SK-N-SH (cell line): ENCODE measurements at places on chromosomes 13 and 19.

DNA sequence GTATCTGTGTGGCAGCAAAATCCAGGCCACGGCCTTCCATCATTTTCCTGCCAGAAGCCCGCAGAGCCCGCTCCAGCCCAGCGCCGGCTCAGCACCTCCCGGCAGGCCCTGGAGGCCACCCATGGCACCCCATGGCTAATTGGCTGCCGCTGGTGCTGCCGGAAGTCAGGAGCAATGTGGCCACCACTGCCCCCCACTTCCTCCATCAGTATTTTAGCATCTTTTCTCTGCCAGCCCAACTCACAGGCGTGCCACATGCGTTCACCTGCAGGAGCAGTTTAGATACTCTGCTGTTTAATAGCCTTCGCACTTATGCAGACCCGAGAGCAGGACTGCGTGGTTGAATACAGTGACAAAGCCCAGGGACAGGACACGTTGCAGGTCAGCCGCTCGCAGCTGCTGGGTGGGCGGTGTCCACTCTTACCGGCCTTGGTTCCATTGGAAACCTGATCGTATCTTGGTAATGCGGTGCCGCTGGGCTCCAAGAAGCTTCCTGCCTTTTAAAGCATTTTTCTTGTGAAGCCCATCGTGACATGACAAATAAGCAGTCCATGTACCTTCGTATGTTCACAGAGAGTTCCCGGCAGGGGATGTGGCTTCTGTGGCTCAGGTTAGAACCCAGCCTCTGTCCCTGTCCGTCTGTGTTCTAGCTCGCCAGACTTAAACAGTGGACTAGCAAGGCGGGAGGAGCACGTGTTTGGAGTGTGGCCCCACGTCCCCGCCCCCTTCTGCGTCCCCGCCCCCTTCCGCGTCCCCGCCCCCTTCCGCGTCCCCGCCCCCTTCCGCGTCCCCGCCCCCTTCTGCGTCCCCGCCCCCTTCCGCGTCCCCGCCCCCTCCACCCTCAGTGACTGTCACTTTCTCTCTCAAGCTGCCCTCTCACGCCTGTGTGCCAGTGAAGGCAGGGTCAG is 162.0 kb upstream of the SOX1 start:
- no peaks in the 10 kb centered on the region for H3K36me3 ChIP-seq
- H3K27ac ChIP-seq = no peak overlapping the region
- no peak for DNase-seq
- no peaks in the 10 kb centered on the region for H3K4me1 ChIP-seq

GRCh38 chr13:44386913-44387556 is 13.4 kb downstream of the SERP2 start:
- H3K27me3 ChIP-seq = no peaks in the 10 kb centered on the region
- peaks cover 8% of the 10 kb centered on the region; the same call in 1 of the 2 replicates for H3K36me3 ChIP-seq
- no peak overlapping the region for H3K4me3 ChIP-seq
- no peak for DNase-seq
- H3K27ac ChIP-seq = no peak overlapping the region

- H3K27ac ChIP-seq = no peak overlapping the region
- no peak for DNase-seq
- H3K4me1 ChIP-seq = no peaks in the 10 kb centered on the region
- H3K4me3 ChIP-seq = no peak overlapping the region
- H3K27me3 ChIP-seq = no peaks in the 10 kb centered on the region
These were observed 88.4 kb upstream of the PCDH8 start for GRCh38 chr13:52936806-52937205.

GRCh38 chr19:2491130-2491801 is 15.3 kb downstream of the GADD45B start:
- DNase-seq = no peak
- H3K4me3 ChIP-seq = no peak overlapping the region
- H3K4me1 ChIP-seq = peaks cover 18% of the 10 kb centered on the region; the same call in 1 of the 2 replicates
- H3K27me3 ChIP-seq = no peaks in the 10 kb centered on the region

GRCh38 chr19:6602729-6603114 is 11.8 kb upstream of the CD70 start:
- no peaks in the 10 kb centered on the region for H3K36me3 ChIP-seq
- DNase-seq = no peak
- H3K4me1 ChIP-seq = no peaks in the 10 kb centered on the region
- peaks cover 17% of the 10 kb centered on the region; the same call in 1 of the 2 replicates for H3K27me3 ChIP-seq

DNA sequence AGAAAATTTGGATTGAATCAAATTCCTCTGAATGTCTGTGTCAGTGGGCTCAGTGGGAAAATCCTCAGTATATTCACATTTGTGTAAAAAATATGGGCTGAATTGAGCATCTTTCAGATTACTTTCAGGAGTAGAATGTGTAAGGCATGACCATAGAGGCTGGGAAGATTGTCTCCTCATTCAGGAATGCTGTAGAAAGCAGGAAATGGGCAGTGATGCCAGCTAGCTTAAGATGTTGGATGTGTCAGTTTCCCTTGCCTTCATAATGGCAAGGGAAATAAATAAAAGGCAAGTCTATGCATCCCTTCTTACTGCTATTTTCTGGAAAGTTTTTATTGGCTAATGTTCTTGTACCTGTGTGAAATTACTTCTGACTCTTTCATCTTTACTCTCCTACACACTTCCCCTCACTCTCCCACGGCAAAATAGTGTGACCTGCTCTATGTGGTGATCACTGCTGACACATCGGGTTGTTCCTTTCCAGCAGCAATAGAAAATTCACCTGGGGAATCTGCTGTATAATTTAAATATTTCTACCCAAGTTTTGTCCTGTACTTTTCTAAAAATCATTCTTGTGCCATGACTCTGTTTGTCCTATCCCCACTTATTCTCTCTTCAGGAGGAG is 103.2 kb downstream of the LMO7 start:
- no peaks in the 10 kb centered on the region for H3K27me3 ChIP-seq
- no peaks in the 10 kb centered on the region; the same call in 1 of the 2 replicates for H3K36me3 ChIP-seq
- DNase-seq = no peak
- H3K4me3 ChIP-seq = no peak overlapping the region
- no peak overlapping the region for H3K27ac ChIP-seq

GRCh38 chr13:82214341-82214740 is 1667.9 kb downstream of the SLITRK1 start:
- DNase-seq = no peak
- no peaks in the 10 kb centered on the region for H3K4me1 ChIP-seq
- H3K4me3 ChIP-seq = no peak overlapping the region
- H3K27me3 ChIP-seq = no peaks in the 10 kb centered on the region

GRCh38 chr19:53076984-53077383 is 26.2 kb downstream of the ZNF160 start:
- H3K27me3 ChIP-seq = no peaks in the 10 kb centered on the region
- no peaks in the 10 kb centered on the region for H3K4me1 ChIP-seq
- H3K36me3 ChIP-seq = peaks cover 80% of the 10 kb centered on the region
- peak; percentile 72 for DNase-seq
- H3K27ac ChIP-seq = no peak overlapping the region
- H3K4me3 ChIP-seq = no peak overlapping the region; the same call in 1 of the 2 replicates

- DNase-seq = peak; percentile 57
- H3K27me3 ChIP-seq = no peaks in the 10 kb centered on the region
- H3K36me3 ChIP-seq = peaks cover 36% of the 10 kb centered on the region
- H3K4me3 ChIP-seq = peak overlapping the region; percentile 96
- H3K27ac ChIP-seq = peak overlapping the region; percentile 86
- H3K4me1 ChIP-seq = peaks cover 9% of the 10 kb centered on the region; the same call in 1 of the 2 replicates
These were observed 507 bp downstream of the ALG5 start for GRCh38 chr13:36998624-36999041.

DNA sequence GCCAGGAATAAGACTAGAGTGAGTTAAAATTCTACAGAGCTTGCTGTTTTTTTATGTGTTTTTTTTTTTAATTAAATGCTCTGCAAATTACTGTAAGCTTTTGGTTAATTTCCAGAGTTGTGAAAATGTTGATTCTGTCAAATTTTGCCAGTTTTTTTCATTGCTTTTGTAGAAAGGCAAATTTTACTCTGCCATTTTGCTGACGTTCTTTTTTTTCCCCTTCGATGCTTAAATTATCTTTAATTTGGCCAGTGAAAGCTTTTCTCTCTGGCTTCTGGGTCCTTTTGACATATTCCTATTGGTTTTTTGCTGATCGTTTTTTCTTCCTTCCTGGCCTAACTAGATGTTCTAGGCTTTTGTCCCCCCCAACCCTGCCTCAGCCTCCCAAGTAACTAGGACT is 23.8 kb upstream of the EVI5L start:
- no peaks in the 10 kb centered on the region for H3K4me1 ChIP-seq
- peaks cover 52% of the 10 kb centered on the region for H3K27me3 ChIP-seq
- H3K36me3 ChIP-seq = no peaks in the 10 kb centered on the region
- DNase-seq = no peak
- H3K4me3 ChIP-seq = no peak overlapping the region

GRCh38 chr13:43865892-43866291 is 13.6 kb downstream of the CCDC122 start:
- H3K27me3 ChIP-seq = no peaks in the 10 kb centered on the region
- H3K36me3 ChIP-seq = peaks cover 47% of the 10 kb centered on the region
- no peak for DNase-seq

DNA sequence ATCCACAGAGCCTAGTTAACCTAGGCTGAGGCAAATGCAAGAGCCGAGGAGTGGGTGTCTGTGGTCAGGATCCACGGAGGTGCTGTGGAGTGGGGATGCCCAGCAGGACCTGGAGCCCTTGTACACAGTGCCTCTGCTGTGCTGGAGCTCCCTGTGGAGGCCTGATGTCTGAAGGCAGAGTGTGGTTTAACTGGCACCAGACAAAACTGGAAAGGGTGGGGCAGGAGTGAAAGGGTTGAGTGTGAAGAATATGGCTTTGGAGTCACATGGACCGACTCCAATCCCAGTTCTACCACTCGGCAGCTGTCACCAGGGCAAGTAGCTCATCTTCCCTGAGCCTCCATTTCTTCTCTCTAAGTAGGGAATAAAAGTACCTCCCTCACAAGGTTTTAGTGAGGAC is 60.3 kb upstream of the GPR12 start:
- H3K4me3 ChIP-seq = no peak overlapping the region
- no peak for DNase-seq
- H3K36me3 ChIP-seq = no peaks in the 10 kb centered on the region

DNA sequence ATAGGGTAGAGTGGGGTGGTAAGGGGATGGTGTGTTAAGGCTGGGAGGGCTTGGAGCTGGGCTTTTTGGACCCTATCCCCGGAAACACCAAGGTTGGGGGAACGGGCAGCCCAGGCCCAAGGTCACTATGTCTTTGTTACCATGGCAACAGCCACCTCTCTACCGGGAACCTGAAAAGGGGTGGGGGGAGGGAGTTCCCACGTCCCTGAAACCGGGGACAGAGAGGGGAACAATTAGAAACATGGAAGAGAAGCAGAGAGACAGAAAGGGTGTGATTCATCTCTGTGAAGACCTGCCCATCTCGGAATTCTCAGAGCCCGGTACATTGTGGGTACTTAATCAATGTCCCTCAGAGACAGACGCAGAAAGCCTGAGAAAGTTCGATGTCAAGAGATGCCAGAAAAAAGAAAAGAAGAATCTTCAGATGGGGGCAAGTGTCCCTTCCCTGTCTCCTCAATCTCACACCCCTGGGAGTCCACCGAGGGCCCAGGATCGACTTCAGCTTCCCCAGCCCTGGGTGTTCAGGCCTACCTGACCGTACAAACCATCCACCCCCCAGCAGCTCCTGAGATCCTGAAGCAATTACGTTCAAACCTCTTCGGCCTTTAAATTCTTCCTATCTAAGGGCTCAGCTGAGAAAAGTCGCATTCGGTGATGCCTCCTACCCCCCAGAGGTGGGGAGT is 6.8 kb upstream of the LRFN1 start:
- DNase-seq = no peak
- H3K27ac ChIP-seq = no peak overlapping the region
- no peaks in the 10 kb centered on the region for H3K4me1 ChIP-seq
- no peaks in the 10 kb centered on the region for H3K27me3 ChIP-seq
- no peaks in the 10 kb centered on the region for H3K36me3 ChIP-seq

GRCh38 chr13:111413407-111414187 is 93.2 kb downstream of the TEX29 start:
- no peak for DNase-seq
- no peaks in the 10 kb centered on the region for H3K36me3 ChIP-seq
- H3K4me3 ChIP-seq = no peak overlapping the region
- H3K4me1 ChIP-seq = no peaks in the 10 kb centered on the region
- peaks cover 79% of the 10 kb centered on the region for H3K27me3 ChIP-seq

- no peaks in the 10 kb centered on the region for H3K36me3 ChIP-seq
- peak within 1 kb of the TSS; percentile 91 for H3K4me3 ChIP-seq
- H3K4me1 ChIP-seq = 0 out of 2 replicates have a peak, but pooled peaks cover 4% of the 10 kb centered on the region
- H3K27me3 ChIP-seq = no peaks in the 10 kb centered on the region
- peak; percentile 98 for DNase-seq
- H3K27ac ChIP-seq = peak within 1 kb of the TSS; percentile 90
These were observed at the start of gene ZNF787 for GRCh38 chr19:56121180-56122167. Gene ZNF787, minus strand, starts transcription at chr19:56121295. Its CDS starts 18,078 bp downstream, at chr19:56103217.

DNA sequence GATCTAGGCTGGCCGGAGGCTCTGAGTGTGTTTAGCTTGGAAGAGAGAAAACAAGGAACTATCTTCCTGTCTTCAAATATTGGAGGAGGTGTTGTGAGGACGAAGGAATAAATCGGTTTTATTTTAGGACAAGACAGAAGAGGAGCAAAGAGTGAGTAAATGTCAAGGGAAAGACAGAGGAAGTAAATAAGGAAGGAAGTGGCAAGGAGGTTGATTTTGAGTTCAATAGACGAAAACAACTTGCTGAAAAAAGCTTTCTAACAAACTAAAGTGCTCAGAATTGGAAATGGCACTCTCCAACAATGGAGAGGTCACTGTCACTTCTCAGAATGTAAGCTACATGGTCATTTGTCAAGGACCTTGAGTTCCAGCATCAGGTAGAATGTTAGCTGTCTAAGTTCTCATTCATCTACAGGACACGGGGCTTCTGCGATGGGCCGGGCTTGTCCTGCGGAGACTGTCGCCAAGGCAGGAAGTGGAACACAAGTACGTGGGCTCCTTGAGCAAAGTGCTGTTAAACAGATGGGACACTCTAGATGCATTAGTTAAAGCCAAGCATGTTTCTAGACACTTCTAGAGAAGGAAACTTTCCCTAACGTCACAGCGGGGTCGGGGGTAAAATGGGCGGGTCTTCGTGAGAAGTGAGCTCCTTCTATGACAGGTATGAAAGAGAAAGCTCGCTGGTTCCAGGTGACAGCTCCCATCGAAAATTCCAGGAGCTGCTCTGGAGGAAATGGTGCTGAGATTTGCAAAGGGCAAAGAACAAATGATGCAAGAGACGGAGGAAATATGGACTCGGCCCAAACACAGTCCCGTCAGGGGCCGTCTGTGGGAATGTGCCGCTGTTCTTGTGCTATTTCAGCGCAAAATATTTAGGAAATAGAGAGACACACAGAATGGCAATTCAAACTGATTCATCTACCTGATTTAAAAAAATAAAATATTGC is 103.9 kb upstream of the UBL3 start:
- no peak overlapping the region for H3K27ac ChIP-seq
- no peak overlapping the region for H3K4me3 ChIP-seq
- H3K36me3 ChIP-seq = no peaks in the 10 kb centered on the region
- no peak for DNase-seq
- peaks cover 2% of the 10 kb centered on the region; the same call in 1 of the 2 replicates for H3K4me1 ChIP-seq
